Prostate gland (tissue), 2 donors: ENCODE measurements at places on chromosomes 1 and 21.

GRCh38 chr21:28922368-28922767 lies 70.3 kb downstream of the LTN1 start:
- no peak for DNase-seq

DNA sequence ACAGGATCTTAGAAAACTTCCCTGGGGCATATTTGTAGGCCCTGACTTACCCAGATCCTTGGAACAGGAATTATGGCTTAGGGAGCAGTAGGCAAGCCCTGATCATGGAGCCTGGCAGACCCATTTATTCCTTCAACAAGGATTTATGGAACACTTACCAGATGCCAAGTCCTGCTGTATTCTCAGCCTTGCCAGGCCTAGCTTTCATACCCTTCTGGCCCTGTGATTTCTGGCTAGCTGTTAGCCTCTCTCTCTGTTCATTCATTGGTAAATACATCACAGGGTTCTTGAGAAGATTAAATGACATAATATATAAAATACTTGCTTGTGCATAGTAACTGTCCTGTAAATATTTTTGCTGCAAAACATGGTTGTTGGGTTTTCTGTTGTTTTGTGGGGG lies 32.4 kb upstream of the SRP9 start:
- no peak for DNase-seq

GRCh38 chr1:4055294-4055967 lies 155.4 kb upstream of the C1orf174 start:
- no peak for DNase-seq

DNA sequence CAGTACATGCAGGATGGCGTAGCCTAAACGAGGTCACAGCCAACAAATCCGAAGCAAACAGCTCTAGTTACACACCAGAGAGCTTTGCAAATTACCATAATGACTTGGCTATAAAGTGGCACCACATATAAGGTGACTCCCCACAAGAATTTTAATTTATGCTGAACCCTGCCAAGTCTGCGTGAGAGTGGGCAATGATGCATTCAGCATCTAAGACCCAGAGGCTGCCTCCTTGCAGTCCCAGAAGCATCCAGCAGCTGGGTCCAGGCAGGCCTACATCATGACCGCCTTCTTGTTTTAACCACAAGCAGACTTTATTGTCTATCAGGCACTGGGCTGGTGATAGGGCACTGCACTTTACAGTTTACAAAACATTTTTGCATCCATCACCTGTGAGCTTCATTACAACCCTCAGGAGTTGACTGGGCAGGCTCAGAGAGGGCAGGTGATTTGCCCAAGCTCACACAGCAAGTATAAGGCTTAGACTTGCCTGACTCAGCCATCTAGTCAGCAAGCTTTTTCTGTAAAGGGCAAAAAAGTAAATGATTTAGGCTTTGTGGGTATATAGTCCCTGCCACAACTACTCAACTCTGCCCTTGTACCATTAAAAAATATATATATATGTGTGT lies 134.6 kb downstream of the GLIS1 start:
- no peak for DNase-seq

DNA sequence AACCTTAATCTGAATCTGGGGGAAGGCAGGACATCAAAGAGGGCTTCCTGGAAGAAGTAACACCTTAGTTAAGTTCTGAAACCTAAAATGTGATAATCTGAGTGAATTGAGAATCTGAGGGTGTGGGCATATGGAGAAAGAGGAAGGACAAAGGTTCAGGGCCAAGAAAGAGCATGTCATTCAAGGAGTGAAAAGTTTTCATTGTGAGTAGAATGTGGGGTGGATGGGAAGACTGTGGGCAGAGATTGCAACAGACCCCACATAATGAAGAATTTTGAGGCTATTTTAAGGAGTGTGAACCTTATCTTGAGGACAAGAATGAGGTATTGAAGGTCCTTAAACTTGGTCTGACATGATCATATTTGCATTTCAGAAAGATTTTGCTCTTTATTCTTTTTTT lies 227.2 kb downstream of the PTGER3 start:
- DNase-seq = no peak

DNA sequence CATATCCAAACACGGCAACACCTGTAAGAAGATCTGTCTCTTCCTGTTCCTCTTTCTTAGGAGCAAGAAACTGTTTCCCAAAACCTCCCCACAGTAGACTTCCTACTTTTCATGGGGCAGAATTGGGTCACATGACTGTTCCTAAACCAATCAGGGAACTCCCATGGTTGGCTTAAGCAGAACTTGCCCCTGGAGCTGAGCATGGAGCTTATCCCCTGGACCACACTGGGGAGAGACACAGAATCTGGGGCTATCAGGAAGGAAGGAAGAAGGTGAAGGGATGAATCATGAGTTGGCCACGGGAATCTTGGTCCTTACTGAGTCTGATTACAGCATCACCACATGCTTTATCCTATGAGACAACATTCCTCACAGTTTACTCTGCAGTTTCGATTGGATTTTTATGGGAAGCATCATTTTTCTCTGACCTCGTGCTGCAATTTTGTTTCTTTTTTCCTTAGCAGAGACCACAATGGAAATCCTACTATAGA lies 81.8 kb downstream of the CDC7 start:
- DNase-seq = no peak

GRCh38 chr1:11740258-11741192 lies 4.6 kb downstream of the AGTRAP start:
- no peak for DNase-seq

DNA sequence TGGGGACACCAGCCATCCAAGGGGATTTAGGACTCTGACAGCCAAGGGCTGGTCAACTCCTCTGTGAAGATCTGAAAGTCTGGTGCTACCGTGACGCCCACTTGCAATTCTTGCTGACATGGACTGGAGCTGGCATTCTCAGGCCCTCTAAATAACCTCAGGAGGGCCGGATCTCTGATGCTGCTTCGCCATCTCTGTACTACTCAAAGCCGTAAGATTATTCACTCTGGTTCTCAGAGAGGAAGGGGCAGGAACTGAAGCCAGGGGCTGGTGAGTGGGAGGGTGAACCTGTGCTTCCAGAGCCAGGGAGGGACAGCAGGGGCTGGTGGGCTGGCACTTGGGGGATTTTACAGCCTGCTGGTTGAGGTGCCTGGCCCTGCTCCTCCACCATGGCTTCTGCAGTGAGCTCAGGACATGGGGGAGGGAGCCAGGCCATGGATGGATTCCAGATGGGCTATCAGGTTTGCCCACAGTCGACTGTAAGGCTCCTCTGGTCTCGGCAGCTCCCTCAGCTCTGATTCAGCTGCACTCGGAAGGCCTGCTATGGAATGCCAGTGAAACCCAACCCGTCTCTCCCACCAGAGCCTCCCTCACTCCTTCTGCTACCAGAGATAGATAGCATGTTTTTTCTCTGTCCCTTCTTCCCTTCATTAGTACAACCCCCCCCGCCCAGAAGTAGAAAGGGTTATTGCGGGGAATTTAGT lies 84.5 kb downstream of the PLXNA2 start:
- DNase-seq = no peak

- no peak for DNase-seq
Observed at GRCh38 chr1:218585511-218586184, 240.5 kb downstream of the TGFB2 start.

- DNase-seq = no peak
Observed at GRCh38 chr1:90204780-90205179, 209.9 kb downstream of the ZNF326 start.

DNA sequence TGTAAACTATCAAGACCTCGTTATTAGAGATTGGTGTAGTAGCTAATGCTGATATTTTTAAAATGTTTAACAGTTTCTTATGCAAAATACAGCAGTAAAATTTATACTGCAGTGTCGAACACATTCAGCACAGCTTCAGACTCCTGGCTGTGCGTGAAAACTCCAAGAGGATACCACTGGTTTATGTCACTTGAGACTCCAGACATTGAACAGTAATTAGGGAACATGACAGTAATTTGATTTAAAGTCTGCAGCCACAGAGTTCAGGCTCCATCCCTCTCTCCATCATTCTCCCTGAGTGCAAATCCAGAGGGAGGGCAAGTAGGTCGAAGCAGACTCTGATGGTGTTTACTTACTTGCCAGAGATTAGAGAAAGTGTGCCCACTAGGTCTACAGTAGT lies 94.2 kb downstream of the AK5 start:
- DNase-seq = no peak

- no peak for DNase-seq
Observed at GRCh38 chr1:205665201-205666045, 14.9 kb downstream of the SLC45A3 start.

DNA sequence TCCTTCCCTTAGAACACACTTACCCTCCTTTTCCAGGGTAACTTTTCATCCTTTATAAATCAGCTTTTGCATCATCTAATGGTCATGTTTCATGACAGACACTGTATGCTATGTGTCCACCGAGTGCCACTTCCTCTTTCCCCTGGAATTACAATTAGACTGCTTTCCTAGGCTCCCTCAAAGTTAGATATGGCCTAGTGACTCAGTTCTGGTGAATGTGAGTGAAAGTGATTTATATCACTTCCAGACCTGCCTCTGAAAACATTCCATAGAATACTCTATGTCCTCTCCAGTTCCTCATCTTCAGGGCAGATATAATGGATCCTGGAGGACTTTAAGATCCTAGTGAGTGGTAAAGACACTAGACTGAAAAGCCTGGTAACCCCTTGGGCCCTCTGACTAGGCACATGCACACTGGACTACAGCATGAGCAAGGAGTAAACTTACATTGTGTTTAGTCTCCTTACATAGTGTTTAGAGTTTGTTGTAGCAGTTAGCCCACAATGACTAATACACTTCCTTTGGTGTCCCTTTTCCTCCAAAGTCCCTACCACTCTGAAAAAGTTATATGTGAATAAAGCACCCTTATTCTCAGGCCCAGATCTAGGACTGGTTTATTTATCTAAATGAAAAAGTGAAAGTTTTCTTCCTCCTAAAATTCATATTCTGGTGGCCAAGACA lies 59.3 kb downstream of the GPR88 start:
- DNase-seq = no peak

DNA sequence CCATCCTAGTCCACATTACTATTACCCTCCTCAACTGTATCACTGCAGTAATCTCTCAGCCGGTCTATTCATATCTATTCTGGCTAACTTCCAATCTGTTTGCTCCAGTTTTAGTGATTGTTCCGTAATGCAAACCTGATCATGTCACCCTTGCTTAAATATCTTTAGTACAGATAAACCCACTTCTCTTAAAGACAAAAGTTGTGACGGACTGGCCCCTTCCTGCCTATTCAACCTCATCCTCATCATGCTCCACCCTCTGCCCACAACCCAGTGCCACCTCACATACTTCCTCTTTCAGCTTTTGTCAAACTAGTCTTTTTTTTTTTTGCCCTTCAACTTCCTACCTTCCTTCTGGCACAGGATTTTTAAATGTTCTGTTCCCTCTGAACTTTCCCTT lies 2.8 kb upstream of the C1orf162 start:
- DNase-seq = no peak

DNA sequence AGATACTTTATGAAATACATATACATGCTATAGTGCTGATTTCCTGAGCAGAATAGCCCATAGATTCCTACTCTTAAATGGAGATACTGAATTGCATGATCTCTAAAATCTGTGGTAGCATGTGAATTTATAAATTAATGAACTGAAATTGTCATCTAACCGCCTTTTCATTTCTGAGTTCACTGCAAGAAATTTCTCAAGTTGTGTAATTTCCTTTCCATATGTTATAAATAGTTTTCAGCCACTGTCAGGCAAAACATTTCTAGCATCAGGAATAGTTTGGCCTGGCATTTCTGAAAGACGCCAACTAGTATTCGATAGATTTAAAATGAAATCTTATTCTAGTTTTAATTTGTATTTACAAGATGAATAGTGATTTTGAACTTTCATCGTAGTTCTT lies 310.1 kb downstream of the USH2A start:
- no peak for DNase-seq

GRCh38 chr1:48684381-48684780 lies 92.3 kb downstream of the BEND5 start:
- DNase-seq = no peak

GRCh38 chr1:19013826-19014548 lies 57.5 kb upstream of the IFFO2 start:
- no peak for DNase-seq

- no peak for DNase-seq
Observed at GRCh38 chr1:226618380-226618779, 69.8 kb downstream of the STUM start.

GRCh38 chr21:43733529-43734071 lies 14.7 kb downstream of the PDXK start:
- no peak for DNase-seq

GRCh38 chr1:247156787-247157232 lies 15.0 kb downstream of the ZNF124 start:
- DNase-seq = no peak

GRCh38 chr1:230174041-230174440 lies 107.0 kb downstream of the GALNT2 start:
- no peak for DNase-seq

DNA sequence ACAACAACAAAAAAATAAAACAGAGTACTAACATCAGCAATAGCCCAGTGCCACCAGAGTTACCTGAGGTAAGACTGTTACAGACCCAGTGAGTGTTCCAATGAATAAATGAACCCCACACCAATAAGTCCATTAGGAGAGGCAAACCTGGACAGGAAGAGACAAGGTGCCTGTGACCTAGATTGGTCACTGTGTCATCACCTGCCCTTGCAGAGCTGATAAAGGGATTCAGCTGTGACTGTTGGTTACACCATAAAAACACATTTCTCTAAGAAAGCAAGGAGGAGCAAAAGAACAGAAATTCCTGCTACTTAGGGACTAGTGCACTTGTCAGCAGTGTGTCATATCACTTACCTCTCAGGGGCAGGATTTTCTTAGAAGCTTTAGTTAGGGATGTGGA lies 37.5 kb downstream of the CD2 start:
- no peak for DNase-seq

DNA sequence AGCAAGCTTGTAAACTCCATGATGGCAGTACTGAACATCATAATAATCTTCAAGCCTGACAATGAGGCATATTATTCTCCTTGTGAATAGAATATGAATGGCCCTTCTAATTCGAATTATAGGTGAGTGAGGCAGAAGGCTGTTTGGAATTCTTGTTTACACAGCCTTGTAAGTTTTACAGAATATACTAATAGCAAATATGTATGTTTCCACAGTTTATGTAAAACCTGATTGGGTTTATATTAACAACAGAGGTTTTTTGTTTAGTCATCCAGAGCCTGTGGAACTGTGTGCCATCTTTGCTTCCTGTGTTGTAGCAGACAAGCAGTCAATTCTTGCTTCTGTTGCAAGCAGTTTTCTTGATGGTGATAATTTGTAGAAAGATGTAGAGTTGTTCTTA lies 8.0 kb downstream of the OSBPL9 start:
- no peak for DNase-seq

DNA sequence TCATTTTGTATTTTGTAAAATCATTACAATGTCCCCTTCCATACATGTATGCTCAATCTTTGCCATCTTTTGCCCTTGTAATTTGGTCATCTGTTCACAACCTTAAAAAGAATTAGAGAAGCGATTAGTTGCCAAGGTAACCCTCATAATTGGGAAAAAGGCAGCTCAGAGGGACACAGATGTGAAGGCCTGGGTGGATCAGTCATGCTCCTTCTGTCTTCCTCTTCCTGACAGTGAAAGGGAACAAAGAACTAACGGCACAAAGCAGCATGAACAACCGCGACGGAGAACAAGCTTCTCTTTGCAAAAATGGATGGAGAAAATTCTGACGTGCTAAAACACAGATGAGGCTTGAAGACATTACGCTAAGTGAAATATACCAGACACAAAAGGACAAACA lies 78.7 kb upstream of the COG2 start:
- no peak for DNase-seq
